ENCODE measurements at places on chromosomes 12 and 14.

DNA sequence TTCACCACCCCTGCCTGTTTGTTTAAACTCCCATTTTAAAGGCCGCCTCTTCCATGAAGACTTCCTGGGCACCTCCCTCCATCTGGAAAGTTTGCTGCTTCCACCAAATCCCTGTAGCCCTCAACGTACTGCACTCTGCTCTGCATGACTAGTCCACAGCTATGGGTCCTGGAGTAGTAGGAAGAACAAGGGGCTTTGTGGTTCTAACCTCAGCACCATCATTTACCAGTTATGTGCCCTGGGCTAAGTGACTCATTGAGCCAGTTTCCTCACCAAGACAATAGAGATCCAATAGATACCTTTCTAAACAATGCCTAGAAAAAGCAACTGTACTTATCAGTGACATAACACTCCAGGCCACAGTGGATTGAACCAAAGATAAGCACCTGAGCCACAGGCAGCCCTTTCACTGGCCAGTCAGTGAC lies 8.5 kb upstream of the LTBP2 start:
- no peaks in the 10 kb centered on the region for H3K27me3 ChIP-seq
- H3K4me1 ChIP-seq = peaks cover 47% of the 10 kb centered on the region
- H3K36me3 ChIP-seq = no peaks in the 10 kb centered on the region
- no peak overlapping the region for H3K27ac ChIP-seq
- no peak overlapping the region for H3K4me3 ChIP-seq

DNA sequence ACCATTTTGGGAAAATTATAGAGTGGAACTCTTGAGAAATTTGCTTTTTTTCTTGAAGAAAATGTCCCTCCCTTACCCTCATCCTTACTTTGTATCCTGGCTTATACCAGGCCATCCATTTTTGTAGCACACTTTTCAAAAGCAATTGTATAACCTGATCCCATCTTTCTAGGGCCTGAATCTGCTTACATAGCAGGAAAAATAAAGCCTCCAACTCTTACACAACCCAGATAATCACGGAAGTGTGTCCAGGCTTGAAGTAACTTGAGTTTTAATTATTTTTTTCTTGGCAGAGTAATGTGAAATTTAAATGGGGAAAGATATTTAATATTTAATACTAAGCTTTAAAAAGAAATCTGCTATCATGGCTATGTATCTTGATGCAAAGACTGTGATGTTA lies 23.0 kb downstream of the SERPINA3 start:
- no peak for DNase-seq
- no peaks in the 10 kb centered on the region for H3K4me1 ChIP-seq
- no peak overlapping the region for H3K4me3 ChIP-seq
- no peak overlapping the region for H3K27ac ChIP-seq
- no peaks in the 10 kb centered on the region for H3K27me3 ChIP-seq

DNA sequence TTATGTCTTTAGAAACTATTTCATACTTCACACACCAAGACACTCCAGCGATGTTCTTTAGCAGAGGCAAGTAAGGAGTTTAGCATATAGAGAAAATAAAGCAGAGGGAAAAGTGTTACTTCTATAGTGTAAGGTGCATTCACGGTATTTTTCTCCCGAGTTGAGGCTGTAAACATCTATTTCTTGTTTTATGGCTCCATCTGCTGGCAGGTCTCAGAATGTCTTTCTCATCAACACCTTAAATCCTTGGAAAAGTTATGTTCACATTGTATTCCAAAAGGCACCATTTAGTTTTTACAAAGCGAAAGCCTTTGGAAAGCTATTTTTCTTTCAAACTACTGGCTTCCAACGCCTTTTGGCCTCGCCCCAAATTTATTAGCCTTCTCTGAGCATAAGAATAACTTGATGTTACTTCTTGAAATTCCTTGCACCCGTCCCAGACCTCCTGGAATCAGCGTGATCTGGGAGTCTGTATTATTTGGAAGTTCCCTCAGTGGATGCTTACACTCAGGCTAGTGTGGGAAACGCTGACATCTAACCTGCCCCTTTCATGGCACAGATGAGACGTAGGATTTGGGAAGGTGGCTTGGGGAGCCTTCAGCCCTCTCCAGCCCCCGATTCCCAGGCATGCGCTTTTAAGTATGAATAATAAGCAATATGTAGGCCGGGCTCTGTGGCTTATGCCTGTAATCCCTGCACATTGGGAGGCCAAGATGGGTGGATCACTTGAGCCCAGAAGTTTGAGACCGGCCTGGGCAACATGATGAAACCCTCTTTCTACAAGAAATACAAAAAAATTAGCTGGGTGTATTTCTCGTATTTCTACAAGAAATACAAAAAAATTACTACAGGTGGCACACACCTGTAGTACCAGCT lies 1.9 kb upstream of the PIWIL1 start:
- H3K27ac ChIP-seq = no peak overlapping the region
- DNase-seq = peak; percentile 25
- H3K4me1 ChIP-seq = no peaks in the 10 kb centered on the region
- H3K27me3 ChIP-seq = no peaks in the 10 kb centered on the region
- no peak overlapping the region for H3K4me3 ChIP-seq
- no peaks in the 10 kb centered on the region for H3K36me3 ChIP-seq

DNA sequence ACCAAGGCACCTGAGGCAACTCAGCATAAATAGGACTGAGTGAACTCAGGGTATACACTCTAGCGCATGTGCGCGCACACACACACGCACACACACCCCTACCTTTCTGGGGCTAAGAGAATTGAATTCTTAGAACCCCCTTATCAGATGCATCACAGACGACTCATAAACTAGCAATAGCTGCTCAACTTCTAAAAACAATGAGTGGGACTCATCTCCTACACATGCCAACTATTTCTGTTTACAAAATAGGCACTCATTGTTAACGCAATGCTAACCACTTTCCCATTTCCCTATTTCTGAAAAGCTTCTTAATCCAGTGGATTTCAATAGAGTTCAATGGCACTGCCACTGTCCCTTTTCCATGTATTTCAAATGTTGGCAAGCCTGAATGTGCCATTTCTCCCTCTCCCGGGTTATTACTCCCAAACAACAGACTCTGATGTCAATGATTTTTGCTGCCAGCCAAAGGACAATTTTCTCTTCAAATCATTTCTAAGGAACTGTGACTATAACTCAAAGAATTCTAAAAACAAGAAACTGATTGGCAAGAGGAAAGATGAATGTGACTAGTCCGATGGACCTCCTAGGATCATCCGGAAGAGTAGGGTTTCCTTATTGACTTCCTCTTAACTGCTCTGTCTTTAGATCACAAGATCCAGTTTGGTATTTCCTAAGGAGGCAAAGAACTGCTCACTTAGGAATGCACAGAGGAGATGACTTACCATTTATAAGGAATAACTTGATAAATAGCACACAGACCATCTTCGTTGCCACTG lies 48.8 kb downstream of the SLC38A1 start:
- no peak overlapping the region for H3K4me3 ChIP-seq
- DNase-seq = peak; percentile 78
- peaks cover 99% of the 10 kb centered on the region for H3K4me1 ChIP-seq
- H3K36me3 ChIP-seq = no peaks in the 10 kb centered on the region
- peak overlapping the region; percentile 87 for H3K27ac ChIP-seq
- H3K27me3 ChIP-seq = no peaks in the 10 kb centered on the region

GRCh38 chr12:127628645-127629044 lies 638.3 kb upstream of the TMEM132C start:
- H3K27ac ChIP-seq = no peak overlapping the region
- H3K36me3 ChIP-seq = no peaks in the 10 kb centered on the region
- no peaks in the 10 kb centered on the region for H3K4me1 ChIP-seq
- H3K4me3 ChIP-seq = no peak overlapping the region

DNA sequence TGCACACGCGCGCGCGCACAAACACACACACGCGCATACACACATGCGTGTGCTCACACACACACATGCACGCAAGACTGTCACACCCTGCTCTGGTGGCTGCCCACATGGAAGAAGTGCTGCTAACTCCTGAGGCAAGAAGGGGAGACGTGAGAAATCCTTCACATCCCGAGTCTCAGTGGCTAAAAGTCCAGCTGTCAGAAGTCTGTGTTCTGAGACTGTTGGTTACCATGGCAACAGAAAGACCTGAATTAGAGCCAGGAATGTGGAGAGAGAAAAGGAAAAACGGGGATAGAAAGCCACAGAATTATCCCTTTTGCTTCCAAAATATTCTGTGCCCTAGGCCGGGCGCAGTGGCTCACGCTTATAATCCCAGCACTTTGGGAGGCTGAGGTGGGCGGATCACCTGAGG lies 71.2 kb downstream of the PPFIBP1 start:
- no peaks in the 10 kb centered on the region for H3K4me1 ChIP-seq
- no peaks in the 10 kb centered on the region for H3K27me3 ChIP-seq
- H3K27ac ChIP-seq = no peak overlapping the region
- H3K36me3 ChIP-seq = no peaks in the 10 kb centered on the region
- no peak for DNase-seq
- no peak overlapping the region for H3K4me3 ChIP-seq

DNA sequence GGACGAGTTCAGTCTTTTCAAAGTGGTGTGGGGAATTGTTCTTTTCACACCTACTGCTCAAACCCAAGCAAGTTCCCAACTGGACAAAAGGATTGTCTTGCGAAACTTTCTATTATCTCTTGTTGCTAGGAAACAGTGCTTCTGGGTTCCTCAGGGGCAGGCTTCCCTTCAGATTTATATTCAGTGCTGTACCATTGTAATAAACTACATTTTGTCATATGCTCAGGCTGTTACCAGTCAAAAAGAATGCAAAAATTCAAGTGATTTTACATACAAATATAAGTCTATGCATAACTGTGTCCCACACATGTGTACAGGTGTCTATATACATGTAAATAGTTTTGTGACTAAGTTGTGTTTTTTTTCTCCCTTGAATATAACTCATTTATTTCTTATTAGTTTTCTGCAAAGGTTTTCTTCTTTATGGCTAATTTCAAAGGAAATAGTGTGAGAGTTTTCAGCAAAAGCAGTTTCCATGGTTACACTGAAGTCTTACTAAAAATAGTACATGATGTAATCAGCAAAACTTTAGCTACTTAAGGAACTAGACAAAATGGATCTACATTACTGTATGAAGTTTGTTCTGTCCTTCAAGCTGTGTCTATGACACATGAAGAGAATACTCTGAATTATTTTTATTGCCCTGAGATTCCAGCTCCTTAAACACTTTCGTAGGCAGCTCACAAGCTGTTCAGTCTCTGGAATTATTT lies 430.2 kb upstream of the TMPO start:
- no peaks in the 10 kb centered on the region for H3K4me1 ChIP-seq
- no peak overlapping the region for H3K4me3 ChIP-seq
- no peak for DNase-seq
- no peaks in the 10 kb centered on the region for H3K27me3 ChIP-seq

DNA sequence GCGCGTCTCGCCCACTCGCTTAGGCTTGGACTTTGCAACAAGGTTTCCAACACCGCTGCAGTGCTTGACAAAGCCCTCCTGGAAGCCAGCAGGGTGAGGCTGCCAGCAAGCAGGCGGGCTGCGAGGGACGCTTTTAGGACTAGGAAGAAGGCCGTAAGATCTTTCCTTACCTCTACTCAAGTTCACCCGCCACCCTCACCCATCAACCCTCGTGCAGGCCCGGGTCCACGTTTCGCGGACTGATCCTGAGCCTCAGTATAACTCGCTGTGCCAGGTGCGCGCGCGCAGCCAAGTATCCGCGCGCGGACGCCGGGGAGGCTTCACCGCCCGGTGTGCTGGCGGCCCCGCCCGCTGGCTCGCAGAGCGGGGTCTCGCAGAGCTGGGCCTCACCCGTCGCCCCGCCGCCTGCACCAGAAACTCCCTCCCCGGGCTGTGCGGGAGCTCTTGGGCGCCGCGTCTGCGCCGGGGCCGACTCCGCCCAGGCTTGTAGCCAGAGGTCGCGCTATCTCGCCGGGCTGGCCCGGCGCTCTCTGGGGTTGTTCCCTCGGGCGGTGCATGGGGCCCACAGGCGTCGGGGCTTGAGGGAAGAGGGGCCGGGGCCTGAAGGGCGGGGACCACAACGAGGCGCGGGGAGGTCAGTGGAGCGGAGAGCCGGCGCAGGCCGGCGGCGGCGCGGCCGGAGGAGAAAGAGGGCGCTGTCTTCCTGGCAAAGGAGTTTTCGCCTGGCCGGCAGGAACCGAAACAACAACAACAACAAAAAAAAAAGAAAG lies 7.6 kb upstream of the SIX1 start:
- H3K36me3 ChIP-seq = no peaks in the 10 kb centered on the region
- H3K27me3 ChIP-seq = peaks cover 52% of the 10 kb centered on the region
- no peak overlapping the region for H3K4me3 ChIP-seq

DNA sequence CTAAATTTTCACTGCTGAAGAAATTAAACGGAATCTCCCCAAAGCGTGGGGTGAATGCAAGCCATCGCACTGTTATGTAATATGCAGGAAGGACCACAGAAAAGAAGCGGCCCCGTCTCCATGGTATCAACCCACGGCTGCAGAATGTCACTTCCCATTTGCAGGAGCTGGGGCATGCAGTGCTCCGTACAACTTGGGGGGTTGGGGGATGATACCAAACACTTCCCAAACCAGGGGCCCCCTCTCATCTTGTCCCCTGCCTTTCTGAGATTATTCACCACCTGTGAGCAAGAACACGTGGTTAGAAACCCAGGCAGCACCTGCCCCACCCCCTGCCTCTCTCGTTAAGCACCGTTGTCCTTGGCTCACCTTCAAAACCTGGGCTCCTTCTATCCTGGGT lies 505.1 kb upstream of the TMEM132C start:
- no peak overlapping the region for H3K27ac ChIP-seq
- H3K4me1 ChIP-seq = no peaks in the 10 kb centered on the region
- no peaks in the 10 kb centered on the region for H3K27me3 ChIP-seq
- DNase-seq = no peak
- H3K36me3 ChIP-seq = no peaks in the 10 kb centered on the region

DNA sequence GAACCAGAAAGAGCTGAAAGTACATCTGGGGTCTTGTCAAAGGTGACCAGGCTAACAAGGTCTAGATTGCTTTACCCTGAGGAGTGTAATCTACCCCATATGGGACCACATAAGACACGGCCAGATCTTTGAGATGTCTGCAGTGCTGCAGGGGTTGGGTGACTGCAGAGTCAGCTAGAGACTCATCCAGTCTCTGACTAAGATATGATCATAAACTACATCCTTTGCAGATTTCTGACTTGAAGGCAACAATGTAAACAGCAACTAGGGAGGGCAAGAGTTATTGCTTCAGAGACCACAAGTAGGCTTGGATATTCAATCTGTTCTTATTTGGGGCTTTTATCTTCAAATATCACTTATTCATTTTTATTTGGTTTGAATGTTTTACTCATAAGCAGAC lies 1080.5 kb upstream of the FOXG1 start:
- no peaks in the 10 kb centered on the region for H3K36me3 ChIP-seq
- no peak for DNase-seq
- no peaks in the 10 kb centered on the region for H3K4me1 ChIP-seq
- H3K27ac ChIP-seq = no peak overlapping the region

DNA sequence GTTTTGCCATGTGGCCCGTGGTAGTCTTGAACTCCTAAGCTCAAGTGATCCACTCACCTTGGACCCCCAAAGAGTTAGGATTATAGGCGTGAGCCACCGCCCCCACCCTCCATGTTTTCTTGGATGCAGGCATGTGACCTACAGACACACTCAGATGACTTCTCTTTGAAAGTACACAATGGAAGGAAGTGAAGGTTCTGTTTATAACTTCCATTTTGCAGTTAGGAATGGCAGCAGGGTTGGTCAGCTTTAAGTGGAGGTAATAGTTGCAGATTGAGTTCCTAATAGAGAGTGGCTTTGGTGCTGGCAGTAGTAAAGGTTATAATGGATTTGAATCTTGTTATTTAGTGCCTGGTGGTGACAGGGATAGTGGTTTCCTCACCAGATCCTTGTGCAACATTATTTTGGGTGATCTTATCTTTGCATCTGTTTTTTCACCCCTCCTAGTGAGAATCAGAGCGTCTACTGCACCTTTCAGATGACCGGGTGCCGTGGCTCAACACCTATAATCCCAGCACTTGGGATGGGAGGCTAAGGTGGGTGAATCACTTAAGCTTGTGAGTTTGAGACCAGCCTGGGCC lies 15.3 kb downstream of the LARP4 start:
- H3K36me3 ChIP-seq = no peaks in the 10 kb centered on the region
- no peak for DNase-seq
- no peak overlapping the region for H3K4me3 ChIP-seq
- no peak overlapping the region for H3K27ac ChIP-seq
- peaks cover 14% of the 10 kb centered on the region for H3K4me1 ChIP-seq

Measured in CD4-positive, alpha-beta memory T cell (primary cell).